Stimulated activated CD4-positive, alpha-beta T cell treated with anti-CD3 and anti-CD28 coated beads, Interleukin-4, amount 100 ng/mL, for 4 hours (primary cell): ENCODE measurements at places on chromosomes 6 and 20.

DNA sequence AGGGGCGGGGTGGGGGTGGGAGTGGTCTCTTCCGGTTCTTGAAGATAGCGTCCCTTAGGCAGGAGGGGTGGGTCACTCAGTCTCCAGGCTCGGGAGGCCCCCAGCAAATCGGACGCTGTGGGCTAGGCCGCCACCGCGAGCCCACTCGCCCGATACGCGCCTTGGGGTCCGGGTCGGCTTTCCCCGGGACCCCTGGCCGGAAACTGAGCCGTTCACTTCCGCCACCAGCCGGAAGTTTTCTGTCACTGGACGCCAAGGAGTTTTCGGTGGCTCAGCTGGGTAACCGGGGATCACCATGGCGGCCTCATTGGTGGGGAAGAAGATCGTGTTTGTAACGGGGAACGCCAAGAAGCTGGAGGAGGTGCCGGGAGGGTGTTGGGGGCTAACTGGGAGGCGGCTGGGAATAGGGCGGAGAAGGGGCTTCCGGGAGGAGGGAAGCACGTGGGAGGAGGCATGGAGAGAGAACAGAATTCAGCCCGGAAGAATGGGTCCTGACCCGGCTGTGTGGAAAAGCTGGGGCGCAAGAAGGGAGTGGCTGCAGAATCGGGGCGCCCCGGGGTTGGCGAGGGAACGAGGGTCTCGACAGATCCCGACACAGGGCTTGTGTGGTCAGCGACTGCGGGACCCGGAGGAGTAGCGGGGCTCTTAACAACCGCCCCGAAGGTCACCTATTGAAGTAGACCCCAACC, at the start of gene ITPA:
ITPA (plus strand) TSS at position 242 of the 689 bp plus-strand sequence; CDS start at position 296, 54 bp downstream.
- peak; percentile 59 for DNase-seq

DNA sequence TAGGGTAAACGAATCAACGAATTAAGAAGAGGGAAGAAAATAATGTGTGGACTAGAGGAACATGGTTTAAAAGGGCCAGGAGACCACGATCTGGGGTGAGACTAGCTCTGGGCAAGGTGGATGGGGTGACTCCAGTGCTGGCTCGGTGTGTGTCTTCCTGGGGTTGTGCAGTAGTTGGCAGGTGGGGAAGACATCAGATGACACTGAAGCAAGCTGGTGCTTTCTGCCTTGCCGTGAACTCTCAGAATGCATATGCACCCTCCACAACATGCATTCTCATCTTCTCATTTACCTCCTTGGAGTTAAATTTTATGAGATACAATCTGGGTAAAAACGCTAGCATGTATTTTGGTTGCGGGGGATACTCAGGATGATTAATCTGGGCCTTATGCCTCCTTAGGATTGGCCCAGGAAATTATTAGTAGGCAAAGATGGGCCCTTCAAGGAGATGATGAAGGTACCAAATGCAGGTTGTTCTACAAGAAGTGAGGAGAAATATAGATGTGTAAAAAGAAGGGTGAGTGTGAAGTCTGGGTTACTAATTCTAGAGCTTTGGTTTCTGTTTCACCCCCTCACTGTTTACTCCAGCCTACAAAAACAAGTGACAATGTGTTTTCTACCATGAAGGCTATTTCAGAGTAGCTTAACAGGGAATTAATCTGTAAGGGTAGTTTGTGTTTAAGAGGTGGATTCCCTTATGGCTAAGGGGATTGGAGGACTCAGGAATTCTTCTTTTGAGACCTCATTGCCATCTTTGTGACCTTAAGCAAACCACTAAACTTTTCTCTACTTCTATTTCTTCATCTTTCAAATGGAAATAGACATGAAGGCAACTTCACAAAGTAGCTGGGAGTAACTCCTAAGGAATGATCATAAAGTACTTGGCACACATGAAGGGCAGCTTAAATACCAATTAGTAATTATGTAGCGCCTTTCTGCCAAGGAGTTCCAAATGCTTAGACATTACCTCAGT, 71.0 kb upstream of the SUPT3H start:
- DNase-seq = no peak

GRCh38 chr6:155690820-155691219, 235.2 kb upstream of the NOX3 start:
- DNase-seq = no peak

- DNase-seq = no peak
These were observed 50.8 kb downstream of the IL22RA2 start for GRCh38 chr6:137122612-137123011.

DNA sequence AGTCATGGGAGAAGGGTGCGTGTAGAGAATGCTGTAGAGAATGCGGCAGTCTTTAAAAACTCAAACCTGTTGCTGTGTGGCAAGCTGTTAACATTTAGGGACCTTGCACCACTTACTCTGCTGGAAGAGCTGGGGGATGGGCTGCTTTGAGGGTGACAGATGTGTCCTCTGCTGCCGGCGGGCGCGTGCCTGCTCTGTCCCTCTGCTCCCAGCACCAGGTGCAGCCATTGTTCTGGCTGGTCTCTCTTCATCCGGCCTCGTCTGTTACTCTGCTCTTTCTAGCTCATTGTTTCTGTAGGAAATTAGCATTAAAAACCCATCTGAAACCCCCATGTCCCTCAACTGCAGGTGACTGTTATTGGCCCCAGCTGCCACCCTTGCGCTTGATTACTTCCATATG, 78.5 kb downstream of the CBFA2T2 start:
- no peak for DNase-seq

- DNase-seq = no peak
These were observed 107.5 kb upstream of the SAMD5 start for GRCh38 chr6:147400968-147401367.

- no peak for DNase-seq
These were observed 2.5 kb downstream of the RIPOR2 start for GRCh38 chr6:24933266-24933665.

GRCh38 chr6:11113038-11113437, 1.5 kb upstream of the ERVFRD-1 start:
- DNase-seq = no peak

DNA sequence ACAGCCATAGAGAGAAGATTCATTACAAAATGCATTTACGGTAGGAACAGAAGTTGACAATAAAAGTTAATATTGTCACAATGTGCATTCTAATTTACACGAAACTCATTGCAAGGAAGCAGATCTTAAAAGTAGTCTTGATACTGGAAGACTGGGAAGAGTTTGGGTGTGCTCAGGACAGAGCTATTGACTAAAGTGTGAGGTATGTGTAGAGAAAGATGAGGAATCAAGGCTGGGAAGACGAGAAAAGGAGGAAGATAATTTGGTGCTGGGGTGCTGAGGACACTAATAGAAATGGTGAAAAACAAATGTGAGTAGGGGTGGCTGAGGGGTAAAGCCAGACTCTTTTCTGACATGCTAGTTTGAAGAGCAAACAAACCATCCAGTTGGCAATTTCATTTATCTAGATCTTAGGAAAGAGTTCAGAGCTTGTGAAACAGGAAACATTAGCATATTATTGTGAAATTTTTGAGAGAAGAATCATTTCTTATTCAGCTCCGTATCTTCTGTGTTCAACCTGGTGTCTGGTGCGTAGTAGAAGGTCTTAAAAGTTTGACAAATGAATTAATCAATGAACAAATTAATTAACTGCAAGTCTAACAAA, 72.7 kb downstream of the ELOVL4 start:
- no peak for DNase-seq

DNA sequence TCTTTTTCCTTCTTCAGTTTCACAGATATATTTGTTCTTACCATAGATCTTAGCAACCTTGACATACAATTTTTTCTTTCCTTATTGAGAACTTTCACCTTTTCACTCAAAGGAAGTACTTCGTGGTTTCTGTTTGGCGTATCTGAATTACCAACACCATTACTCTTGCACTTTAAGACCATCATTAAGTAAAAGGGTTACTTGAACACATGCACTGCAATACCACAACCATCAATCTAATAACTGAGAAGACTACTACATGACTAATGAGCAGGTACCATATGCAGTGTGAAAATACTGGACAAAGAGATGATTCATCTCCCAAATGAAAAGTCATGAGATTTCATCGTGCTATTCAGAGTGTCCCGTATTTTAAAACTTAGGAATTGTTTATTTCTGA, 21.7 kb upstream of the SENP6 start:
- no peak for DNase-seq

DNA sequence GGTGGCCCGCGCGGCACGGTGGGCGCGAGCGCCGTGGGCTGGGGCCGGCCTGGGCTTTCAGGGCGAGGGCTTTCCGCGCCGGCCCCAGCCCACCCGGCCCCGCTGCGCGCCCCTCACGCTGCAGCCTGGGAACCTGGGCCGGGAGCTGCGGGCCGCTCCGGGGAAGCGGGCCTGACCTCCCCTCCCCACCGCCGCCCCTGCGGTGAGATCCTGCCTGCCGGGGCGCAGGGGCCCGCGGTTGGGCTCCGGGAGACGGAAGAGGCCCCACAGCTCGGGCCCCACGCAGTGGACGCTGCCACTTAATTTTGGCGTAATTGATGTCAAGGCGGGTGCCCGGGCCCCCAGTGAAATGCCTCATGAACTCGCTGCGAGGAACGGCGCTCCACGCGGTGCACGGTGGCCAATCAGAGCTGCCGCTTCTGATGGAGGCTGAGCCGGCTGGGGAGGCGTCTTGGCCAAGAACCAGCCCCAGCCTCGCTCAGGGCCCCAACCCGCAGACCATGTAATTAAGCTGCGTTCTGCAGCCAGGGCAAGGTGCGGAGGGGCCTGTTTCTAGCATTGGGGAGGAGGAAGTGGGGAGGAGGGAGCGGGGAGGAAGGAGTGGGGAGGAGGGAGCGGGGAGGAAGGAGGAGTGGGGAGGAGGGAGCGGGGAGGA, 96.1 kb upstream of the BHLHE23 start:
- DNase-seq = peak; percentile 78

GRCh38 chr6:37669887-37670437, 27.7 kb downstream of the MDGA1 start:
- DNase-seq = no peak

DNA sequence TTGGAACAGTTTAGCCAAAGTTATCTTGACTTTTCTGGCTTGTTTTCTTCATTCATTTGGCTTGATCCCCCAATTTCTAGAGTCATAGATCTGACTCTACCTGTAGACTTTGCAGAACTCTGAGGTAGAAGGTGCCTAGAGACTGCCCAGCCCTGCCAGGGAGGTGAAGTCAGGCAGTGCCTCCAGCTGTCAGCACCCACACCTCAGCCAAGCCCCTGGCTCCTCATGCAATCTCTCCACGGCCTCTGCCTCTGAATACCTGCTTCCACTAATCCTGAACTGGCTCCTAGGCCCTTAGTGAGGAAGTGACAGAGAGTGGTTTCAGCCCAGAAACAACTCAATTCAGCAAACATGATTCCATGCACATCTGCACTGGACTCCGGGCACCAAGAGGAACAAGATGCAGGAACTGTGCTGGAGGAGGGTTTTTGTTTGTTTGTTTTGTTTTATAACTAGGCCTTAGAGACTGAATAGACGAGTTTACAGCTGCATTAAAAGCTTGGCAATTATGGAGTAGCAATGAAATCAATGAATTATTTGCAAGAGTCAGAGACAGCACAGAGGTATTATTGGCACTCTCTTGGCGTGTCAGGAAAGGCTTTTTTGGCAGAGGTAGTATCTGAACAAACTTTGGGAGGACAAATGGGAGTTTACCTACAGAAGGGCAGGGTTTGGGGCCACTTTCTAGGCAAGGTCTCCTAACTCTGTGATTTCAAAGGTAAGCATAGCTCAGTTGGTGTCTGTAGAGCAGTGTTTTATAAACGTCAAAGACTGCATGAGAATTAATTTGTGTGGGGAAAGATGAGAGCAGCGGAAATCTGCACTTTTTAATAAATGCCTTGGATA, 25.2 kb downstream of the TGM3 start:
- DNase-seq = no peak

DNA sequence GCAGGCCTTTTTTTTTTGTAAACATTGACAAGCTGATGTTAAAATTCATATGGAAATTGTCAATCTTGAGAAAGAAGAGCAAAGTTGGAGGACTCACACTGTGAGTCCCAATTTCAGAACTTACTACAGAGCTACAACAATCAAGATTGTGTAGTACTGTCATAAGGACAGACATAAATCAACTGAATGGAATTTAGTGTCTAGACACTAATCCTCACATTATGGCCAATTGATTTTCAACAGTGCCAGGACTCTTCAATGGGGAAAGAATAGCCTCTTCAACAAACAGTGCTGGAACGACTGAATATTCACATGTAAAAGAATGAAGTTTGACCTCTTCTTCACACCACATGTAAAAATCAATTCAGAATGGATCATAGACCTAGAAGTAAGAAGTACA, 60.8 kb downstream of the TGM2 start:
- DNase-seq = no peak

DNA sequence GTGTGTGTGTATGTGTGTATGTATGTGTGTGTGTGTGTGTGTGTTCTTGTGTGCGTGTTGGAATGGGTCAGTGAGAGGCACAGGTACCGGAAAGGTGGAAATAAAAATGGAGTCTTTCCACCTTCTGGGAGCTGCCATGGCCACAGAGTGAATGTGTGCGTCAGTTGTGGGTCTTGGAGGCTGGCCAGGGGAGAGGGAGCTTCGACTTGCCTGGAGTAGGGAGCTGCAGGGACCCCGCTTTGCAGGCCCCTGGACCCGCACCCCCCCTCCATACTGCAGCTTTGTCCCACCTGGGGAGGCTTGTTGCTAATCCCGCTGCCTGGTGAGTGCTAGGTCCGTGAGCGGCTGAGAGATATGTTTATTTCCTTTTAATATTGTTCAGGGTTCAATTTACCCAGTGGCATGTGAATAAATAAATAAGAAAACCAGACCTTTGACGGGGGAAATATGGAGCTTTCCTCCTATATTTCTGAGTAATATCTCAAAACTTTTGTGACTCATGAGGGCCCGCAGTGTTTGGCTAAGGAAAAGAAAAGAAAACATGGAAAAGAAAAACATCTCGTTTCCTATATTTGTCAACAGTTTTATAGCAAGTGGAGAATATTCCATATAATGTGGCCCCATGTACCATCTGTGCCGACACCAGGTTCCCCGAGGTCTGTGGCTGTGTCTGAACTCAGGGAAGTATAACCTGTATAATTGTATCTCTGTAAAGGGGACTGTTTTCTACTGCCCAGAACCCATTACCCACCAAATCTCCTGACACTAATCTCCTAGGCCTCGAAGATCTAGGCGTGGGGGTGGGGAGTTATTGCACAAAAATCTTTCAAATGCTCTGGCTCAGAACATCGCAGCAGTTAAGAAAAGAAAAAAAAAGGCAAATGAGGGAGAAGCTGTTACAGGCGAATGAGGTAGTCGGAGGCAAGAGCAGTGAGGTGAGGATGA, 24.6 kb upstream of the CCDC167 start:
- DNase-seq = no peak

- DNase-seq = no peak
These were observed 206.6 kb downstream of the DLL1 start for GRCh38 chr6:170084166-170084730.

- DNase-seq = no peak
These were observed 124.7 kb downstream of the SAMD5 start for GRCh38 chr6:147633191-147633590.
